Endothelial cell of umbilical vein (primary cell): ENCODE measurements at places on chromosomes 6 and 20. TPM values are rescaled to one million over a fixed set of nuclear protein-coding genes. Genes with fewer than 3 reads are reported as not detected.
A peak's percentile ranks its signal among the peaks of the same experiment; 100 is the strongest.

Gene ERVFRD-1
- not detected in 2 replicates for total RNA-seq

Gene WFDC13
- total RNA-seq: not detected in 2 replicates

- no peak for DNase-seq
Observed at GRCh38 chr6:29726571-29727194, 3.4 kb downstream of the HLA-F start.

DNA sequence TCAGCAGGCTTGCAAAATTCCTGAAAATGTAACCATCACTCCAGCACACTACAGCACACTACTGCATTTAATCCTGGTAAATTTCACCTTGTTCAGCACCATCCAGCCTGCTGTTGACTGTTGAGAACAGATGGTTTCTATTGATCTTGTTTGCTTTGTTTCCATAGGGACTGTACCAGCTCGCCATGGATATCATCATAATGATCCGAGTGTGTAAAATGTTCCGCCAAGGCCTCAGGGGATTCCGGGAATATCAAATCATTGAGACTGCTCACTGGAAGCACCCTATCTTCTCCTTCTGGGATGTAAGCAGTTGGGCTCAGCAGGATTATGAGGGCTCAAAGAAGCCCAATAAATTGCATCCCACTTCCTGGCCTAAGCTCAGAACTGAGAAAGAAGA is 4.1 kb downstream of the CNBD2 start:
- DNase-seq: no peak

GRCh38 chr6:44078827-44079671 is 48.2 kb downstream of the MRPL14 start:
- peak; percentile 76 for DNase-seq

DNA sequence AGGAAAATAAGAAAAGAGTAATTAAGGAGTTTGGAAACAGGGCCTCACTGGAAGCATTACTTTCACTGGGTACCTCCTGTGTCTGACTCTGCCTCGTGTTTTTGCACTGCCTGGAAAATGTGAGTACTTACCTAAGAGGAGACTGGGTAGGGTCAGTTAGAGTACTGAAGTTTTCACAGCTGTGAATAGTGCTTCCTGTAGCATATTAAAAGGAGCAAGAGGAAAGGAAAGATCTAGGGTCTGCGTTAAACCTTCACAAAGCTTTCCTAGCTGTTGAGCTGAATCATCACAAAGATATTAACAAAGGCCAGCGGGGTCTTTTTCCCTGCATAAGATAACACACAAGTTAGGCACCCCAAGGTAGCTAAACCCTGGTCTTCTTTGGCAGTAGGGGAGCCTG is 82.3 kb downstream of the MLIP start:
- DNase-seq: peak; percentile 96

GRCh38 chr6:170151804-170152123 is 139.1 kb downstream of the DLL1 start:
- no peak for DNase-seq

GRCh38 chr6:135419162-135419561 is 78.4 kb downstream of the AHI1 start:
- DNase-seq: peak; percentile 72

DNA sequence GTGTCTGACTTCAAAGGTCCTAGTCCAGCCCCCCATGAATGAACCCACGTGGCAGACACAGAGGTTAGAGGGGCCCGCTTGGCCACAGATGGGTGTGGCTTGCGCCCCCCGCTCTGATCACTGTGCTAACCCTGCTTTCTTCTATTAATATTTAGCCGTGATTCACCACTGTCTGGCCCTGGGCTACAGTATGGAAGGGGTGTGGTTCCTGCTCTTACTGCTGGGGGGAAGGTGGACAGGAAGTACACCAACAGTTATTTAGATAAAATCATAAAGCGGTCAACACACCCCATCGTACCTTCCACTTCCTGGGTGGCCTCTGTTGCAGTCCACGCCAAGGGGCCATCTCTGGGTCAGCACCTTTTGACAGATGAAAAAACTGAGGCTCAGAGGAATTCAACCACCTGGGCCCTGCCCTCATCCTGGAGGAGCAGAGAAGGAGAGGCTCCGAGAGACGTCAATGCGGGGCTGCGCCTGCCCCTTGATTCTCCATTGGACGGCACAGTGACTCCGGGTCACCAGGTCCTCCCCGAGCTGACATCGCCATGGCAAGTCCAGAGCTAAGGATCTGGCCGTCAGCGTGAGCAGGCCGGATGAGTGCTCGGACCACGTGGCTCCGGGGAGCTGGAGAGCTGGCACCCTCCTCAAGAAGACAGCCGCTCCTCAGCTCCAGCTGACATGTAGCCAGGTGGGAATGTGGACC is 206.3 kb downstream of the PREX1 start:
- DNase-seq: no peak

DNA sequence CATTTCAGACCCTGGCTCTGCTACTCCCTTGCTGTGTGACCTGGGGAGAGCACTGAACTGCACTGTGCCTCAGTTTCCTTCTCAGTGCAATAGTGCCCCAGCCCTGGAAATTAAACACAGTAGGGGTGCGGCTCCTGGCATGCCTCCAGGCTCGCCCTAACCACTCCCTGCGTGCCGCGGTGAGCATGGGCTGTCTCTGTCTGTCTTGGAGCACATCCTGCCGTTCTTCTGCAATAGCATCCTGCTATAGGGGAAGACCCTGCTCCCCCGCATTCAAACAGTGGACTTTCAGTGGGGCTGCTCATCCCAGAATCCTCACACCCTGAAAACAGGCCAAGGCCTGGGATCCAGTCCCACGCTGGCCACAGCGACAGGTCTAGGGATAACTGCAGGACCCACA is 129.5 kb downstream of the FOXC1 start:
- DNase-seq: no peak

DNA sequence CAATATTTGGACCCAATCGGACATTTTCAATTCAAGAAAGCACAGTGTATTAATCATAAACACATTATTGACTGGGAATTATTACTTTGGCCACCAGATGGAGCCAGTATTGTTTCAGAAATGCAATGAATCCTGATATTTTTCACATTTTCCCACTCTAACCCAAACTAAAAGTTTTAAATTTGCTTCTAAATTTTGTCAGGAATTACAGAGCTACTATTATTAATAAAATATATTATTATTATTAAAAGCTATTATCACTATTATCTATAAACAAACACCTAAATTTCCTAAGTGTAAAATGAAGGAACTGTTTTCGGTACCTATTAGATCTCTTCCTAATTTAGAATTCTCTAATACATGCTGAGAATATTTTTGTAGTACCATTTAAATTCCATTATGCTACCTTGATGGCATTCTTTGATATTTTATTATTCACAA is 245.3 kb downstream of the OGFRL1 start:
- peak; percentile 36 for DNase-seq

- no peak for DNase-seq
Observed at GRCh38 chr20:36391456-36391855, 85.3 kb downstream of the DLGAP4 start.

- DNase-seq: no peak
Observed at GRCh38 chr20:48031122-48031521, 245.8 kb upstream of the SULF2 start.

DNA sequence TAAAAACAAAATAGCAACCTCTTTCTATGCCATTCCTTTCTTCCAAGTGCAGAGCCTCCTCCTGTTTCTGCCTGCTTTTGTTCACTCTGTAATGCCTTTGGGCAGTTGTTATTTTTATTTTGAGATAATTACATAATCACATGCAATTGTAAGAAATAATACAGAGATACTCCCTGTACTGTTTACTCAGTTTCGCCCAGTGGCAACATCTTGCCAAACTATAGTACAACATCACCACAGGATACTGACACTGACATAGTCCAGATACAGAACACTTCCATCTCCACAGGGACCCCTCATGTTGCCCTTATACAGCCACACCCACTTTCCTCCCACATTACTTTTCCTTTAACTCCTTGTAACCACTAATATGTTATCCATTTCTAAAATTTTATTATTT is 59.7 kb downstream of the BANF2 start:
- DNase-seq: no peak
